Eye (tissue), 1 donor: ENCODE measurements at places on chromosomes 1 and 21.

DNA sequence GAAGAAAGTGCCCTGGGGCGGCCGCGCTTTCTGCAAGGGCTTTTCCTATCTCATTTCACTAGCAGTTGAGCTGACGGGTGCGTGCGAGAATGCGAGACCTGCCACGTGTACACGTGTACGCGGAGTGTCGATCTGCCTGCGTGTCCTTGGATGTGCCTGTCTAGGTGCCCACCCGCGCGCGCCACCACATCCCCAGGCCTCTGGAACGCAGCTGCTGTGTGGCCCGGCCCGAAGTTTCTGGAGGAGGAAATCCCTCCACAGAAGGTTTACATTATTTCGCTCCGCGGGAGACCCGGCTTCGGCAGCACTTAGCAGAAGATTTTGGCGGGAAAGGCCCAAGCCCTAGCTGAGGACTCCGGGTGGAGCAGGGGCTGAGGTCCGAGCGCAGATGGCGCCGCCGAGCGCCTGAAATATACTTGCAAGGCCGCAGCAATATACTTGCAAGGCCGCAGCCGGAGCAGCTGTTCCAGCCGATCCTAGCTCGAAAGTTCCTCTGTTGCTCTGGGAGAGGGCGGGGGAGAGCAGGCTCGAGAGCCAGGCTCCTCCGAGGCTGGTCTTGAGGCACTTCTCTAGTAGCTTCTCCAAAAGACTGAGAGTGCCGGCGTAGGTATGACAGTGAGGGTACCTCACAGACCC lies 3.9 kb downstream of the TBX15 start:
- DNase-seq: peak; percentile 89

- peak; percentile 91 for DNase-seq
Observed at GRCh38 chr1:17212487-17213121, 7.7 kb downstream of the PADI1 start.

DNA sequence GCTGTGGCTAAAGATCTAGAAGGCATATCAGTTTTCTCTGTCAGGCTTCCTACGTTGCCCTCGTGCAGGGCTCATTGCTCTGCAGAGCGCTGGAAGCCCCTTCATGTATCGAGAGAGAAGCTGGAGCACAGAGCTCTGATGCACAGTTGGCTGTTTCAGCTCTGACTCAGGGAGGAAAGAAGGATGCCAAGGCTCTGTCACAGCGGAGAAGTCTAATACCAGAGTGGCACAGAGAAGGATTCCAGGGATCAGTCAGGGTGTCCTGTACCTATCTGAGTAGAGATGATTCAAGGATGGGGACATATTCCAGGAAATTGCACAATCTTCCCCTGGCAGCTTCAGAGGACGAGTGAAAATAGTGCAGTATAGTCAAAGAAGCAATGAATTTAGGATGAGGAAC lies 179.2 kb upstream of the FMN2 start:
- no peak for DNase-seq

GRCh38 chr1:150613061-150613920 lies 16.1 kb downstream of the ENSA start:
- DNase-seq: no peak

DNA sequence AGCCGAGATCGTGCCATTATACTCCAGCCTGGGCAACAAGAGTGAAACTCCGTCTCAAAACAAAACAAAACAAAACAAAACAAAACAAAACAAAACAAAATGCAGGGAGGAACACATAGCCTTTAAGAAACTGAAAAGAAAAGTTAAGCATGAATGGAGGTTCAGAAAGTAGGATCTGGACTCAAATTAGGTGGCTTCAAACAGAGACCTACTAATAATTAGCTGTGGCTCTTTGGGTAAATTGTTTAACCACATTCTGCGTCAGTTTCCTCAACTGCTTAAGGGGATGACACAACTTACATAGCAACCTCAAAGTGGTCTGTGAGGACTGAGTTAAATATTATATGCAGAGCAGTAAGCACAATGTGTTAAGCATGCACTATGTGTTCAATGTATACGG lies 458.2 kb downstream of the ADGRL2 start:
- no peak for DNase-seq

DNA sequence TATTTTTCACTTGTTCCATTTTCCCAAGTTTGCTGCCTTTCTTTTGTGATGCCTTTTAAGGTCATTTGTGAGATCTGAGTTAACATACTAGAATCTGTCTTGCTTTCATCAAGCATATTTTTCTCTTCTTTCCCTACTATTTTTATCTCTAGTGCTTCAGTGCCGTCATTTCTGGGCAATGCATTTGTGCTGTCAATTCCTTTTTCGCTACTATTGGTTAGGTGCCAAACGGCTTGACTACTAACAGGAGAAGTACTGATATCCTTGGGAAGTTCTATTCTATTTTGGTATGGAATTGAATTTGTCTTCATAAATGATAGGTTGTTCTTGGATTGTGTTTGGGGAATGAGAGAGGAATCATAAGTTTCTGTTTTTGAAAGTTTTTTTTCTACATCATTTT lies 42.2 kb downstream of the LRRC53 start:
- no peak for DNase-seq

DNA sequence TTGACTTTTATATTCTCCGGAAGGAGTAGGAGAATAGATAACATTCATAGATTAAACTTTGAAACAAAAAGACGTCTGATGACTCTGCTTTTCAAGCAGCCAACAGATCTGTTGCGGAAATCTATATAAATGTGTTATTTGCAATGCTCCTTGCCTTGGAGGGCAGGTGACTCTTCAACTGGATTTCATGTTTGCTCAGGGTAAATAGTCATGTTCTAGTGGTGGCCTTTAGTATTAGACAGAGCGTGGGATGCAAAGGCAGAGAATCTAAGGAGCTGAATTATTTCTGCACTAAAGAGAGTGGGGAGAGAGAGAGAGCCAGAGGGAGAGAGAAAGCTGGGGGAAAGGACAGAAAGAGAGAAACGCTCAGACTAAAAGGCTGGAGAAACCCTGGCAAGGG lies 454.3 kb downstream of the AJAP1 start:
- DNase-seq: peak; percentile 2

- DNase-seq: no peak
Observed at GRCh38 chr1:38773483-38773882, 86.1 kb downstream of the RRAGC start.
